Panc1 (cell line): ENCODE measurements at places on chromosomes 2 and 18. TPM values are rescaled to one million over a fixed set of nuclear protein-coding genes. Genes with fewer than 3 reads are reported as not detected.
A peak's percentile ranks its signal among the peaks of the same experiment; 100 is the strongest.

DNA sequence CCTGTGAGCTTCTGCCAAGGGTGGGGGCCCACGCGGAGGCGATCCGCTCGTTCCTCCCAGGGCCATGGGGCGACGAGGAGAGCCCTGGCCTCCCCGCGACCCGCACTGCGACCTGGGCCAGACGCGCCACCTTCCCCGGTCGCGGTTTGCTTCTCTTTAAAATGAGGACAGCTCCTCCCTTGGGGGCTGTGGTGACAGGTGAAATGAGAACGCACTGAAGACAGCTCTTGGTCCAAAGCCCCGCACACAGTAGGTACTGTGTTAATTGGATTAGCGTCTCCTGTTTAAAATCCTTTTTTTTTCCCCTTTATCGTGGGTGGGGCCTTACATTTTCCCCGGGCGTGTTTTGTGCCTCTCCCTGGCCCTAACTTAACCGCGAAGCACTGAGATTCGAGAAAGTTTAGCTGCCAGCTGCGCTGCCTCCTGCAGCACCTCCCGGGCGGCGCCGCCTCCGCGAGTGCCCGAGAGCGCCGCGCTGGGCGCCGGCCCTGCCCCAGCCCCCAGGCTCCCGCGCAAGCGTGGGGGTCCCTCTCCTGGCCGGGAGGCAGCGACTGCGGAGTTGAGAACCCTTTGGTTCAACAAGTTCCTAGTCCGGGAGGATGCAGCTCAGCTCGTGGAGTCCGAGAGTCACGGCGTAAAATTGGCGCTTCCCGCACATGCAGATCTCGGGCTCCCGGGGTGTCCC is 1.1 kb downstream of the HPCAL1 start:
- H3K4me1 ChIP-seq, result peaks cover 50% of the 10 kb centered on the region
- H3K27me3 ChIP-seq, result no peaks in the 10 kb centered on the region
- H3K4me3 ChIP-seq, result peak overlapping the region; percentile 94
- no peaks in the 10 kb centered on the region; the same call in none of the 2 replicates for H3K36me3 ChIP-seq
- H3K27ac ChIP-seq, result peak overlapping the region; percentile 91
- no peak for DNase-seq

DNA sequence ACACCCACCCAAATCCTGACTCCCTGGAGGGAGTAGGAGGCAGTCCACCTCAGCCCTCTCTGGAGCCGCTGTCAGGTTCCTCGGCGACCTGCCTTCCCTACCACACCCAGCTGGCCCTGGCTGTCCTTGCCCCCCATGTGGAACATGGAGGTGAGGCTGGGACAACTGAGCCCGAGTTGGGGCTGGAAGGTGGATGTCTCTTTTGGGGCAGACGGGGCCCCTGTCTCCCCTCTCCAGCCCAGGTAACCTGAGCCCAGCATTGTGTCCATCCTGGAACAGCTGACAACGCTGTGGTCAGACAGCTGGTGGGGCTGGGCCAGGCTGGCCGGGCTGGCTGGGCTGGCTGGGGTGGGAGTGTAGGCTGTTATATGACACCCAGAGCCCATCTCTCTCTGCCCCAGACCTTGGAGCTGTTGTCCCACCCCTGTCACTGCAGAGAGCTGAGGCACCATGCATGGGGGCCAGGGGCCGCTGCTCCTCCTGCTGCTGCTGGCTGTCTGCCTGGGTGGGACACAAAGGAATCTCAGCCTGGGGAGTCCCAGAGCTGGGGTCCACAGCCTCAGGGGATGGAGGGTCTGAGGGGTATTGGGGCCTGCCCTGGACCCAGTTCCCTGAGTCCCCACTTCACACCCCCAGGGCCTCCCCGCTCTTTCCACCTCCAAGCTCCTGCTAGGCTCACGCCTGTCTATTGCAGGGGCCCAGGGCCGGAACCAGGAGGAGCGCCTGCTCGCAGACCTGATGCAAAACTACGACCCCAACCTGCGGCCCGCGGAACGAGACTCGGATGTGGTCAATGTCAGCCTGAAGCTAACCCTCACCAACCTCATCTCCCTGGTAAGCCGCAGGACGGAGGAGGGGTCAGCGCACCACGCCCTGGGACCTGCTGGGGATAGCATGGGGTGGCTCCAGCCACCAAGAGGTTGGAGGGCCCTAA is at the start of gene CHRNG:
Gene CHRNG (plus strand): TSS at position 395 of the 934 bp plus-strand sequence. CDS start 56 bp downstream, at position 451.
- DNase-seq, result no peak
- H3K36me3 ChIP-seq, result no peaks in the 10 kb centered on the region
- no peak within 1 kb of the TSS for H3K4me3 ChIP-seq
- H3K27ac ChIP-seq, result no peak within 1 kb of the TSS

The HOXD12 gene
- 0.13 TPM for total RNA-seq

GRCh38 chr18:23307567-23308295 is 145.4 kb upstream of the RIOK3 start:
- H3K4me3 ChIP-seq, result no peak overlapping the region
- H3K36me3 ChIP-seq, result no peaks in the 10 kb centered on the region
- H3K4me1 ChIP-seq, result no peaks in the 10 kb centered on the region
- no peaks in the 10 kb centered on the region for H3K27me3 ChIP-seq

- DNase-seq, result no peak
- H3K36me3 ChIP-seq, result no peaks in the 10 kb centered on the region
- peaks cover 36% of the 10 kb centered on the region for H3K4me1 ChIP-seq
- no peaks in the 10 kb centered on the region for H3K27me3 ChIP-seq
Measured at GRCh38 chr2:191253476-191253875, 8.3 kb downstream of the MYO1B start.

GRCh38 chr18:74905247-74905646 is 303.7 kb downstream of the PTGR3 start:
- H3K36me3 ChIP-seq, result no peaks in the 10 kb centered on the region
- no peak for DNase-seq
- no peaks in the 10 kb centered on the region for H3K4me1 ChIP-seq
- H3K27me3 ChIP-seq, result no peaks in the 10 kb centered on the region
- no peak overlapping the region for H3K27ac ChIP-seq
- no peak overlapping the region for H3K4me3 ChIP-seq

The CD8B2 gene
- not detected for total RNA-seq

DNA sequence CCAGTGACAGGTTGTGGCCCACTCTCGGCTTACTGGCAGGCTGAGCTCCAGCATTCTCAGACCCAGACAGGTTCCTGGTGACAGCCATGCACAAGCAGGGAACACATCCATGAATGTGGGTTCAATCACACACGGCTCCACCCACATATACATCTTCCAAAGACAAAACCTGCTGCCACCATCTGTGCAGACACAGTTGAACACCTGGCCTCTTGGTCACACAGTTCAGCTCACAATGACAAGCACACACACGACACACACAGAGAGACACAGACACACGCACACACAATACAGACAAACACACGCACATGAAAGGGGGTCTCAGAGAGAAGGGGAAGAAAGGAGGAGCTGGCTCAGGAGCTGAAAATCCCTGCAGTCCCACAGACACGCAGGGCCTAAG is 32.1 kb upstream of the PTMA start:
- DNase-seq, result no peak
- H3K4me1 ChIP-seq, result peaks cover 49% of the 10 kb centered on the region
- no peaks in the 10 kb centered on the region for H3K27me3 ChIP-seq
- H3K4me3 ChIP-seq, result no peak overlapping the region
- peak overlapping the region; percentile 20; the same call in 1 of the 2 replicates for H3K27ac ChIP-seq

GRCh38 chr2:187198136-187198535 is 249.9 kb downstream of the CALCRL start:
- no peaks in the 10 kb centered on the region for H3K4me1 ChIP-seq
- no peak overlapping the region for H3K4me3 ChIP-seq
- no peaks in the 10 kb centered on the region for H3K36me3 ChIP-seq
- H3K27me3 ChIP-seq, result no peaks in the 10 kb centered on the region
- no peak for DNase-seq
- no peak overlapping the region for H3K27ac ChIP-seq

- H3K27me3 ChIP-seq, result no peaks in the 10 kb centered on the region
- no peak for DNase-seq
- no peaks in the 10 kb centered on the region for H3K4me1 ChIP-seq
- H3K27ac ChIP-seq, result no peak overlapping the region
- no peaks in the 10 kb centered on the region for H3K36me3 ChIP-seq
Measured at GRCh38 chr2:39524756-39525635, 87.9 kb upstream of the MAP4K3 start.

DNA sequence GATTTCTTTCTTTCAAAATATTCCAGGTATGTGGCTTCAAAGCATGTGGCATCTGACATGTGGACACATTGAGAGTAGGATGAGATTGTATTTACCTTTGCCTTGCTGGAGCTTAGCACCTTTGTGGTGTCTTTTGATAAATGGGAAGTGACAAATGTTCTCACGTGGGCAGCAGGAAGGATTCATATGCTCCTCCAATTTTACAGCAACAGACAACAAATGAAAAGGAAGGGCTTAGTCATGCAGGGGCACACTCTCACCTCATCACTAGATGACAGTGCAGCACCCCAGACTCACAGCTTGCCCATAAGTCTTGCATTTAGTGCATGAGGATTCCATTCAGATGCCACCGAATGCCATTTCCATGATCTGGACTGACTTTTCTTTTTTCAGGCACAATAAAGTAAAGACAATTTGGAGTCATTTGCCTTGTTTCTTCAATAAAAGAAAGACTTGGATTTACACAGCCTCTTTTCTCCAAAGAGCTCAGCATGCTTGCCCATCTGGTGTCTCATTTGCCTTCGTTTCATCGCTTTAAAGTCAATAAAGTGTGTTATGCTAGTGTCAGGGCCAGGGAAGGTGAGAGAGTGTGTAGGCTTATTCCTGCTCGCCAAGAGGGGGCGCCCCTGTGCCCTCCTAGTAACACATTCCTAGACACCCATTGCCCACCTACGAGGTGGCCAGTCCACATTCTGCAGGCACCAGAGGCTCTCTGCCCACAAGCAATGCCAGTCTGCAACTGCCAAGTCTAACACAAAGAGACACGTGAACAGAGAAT is 39.6 kb upstream of the DAPL1 start:
- H3K4me3 ChIP-seq, result no peak overlapping the region
- no peaks in the 10 kb centered on the region for H3K4me1 ChIP-seq
- no peaks in the 10 kb centered on the region for H3K36me3 ChIP-seq
- DNase-seq, result no peak
- H3K27ac ChIP-seq, result no peak overlapping the region

DNA sequence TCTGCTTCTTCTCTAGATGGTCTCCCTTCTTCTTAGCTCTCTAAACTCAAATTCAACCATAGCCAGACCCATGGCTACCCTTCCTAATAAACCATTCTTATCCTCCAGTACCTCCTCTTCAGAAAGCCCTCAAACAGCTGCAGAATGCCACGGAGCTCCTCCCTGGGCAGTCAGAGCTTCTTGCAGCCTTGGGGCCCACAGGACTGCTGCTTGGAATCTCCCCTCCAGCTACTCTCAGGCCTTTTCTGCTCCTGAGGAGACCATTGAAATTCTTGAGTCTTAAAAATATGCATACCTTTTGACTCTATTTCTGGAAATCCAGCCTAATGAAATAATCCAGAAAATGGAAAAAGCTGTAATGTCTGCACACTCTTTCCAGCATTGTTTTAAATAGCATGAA is 30.7 kb downstream of the EFR3B start:
- no peak overlapping the region for H3K27ac ChIP-seq
- no peak overlapping the region for H3K4me3 ChIP-seq
- H3K36me3 ChIP-seq, result no peaks in the 10 kb centered on the region
- DNase-seq, result no peak
- peaks cover under 1% of the 10 kb centered on the region; the same call in 1 of the 2 replicates for H3K4me1 ChIP-seq
- no peaks in the 10 kb centered on the region for H3K27me3 ChIP-seq

GRCh38 chr2:60516383-60516811 is 37.1 kb downstream of the BCL11A start:
- no peak overlapping the region for H3K4me3 ChIP-seq
- no peaks in the 10 kb centered on the region for H3K36me3 ChIP-seq
- no peaks in the 10 kb centered on the region for H3K4me1 ChIP-seq
- H3K27ac ChIP-seq, result no peak overlapping the region
- H3K27me3 ChIP-seq, result peaks cover 9% of the 10 kb centered on the region; the same call in 1 of the 2 replicates

The APLF gene
- 2.6 TPM for total RNA-seq

GRCh38 chr2:36361396-36361795 is 5.8 kb downstream of the CRIM1 start:
- H3K27me3 ChIP-seq, result no peaks in the 10 kb centered on the region
- peak overlapping the region; percentile 98 for H3K27ac ChIP-seq
- peaks cover 3% of the 10 kb centered on the region for H3K36me3 ChIP-seq
- DNase-seq, result no peak
- 0 out of 2 replicates have a peak overlapping the region, but pooled peaks have one; percentile 2 for H3K4me3 ChIP-seq
- peaks cover 73% of the 10 kb centered on the region for H3K4me1 ChIP-seq

GRCh38 chr2:219562049-219563020 is 9.0 kb downstream of the OBSL1 start:
- no peaks in the 10 kb centered on the region for H3K36me3 ChIP-seq
- H3K4me1 ChIP-seq, result peaks cover 7% of the 10 kb centered on the region
- no peak for DNase-seq
- no peaks in the 10 kb centered on the region for H3K27me3 ChIP-seq

DNA sequence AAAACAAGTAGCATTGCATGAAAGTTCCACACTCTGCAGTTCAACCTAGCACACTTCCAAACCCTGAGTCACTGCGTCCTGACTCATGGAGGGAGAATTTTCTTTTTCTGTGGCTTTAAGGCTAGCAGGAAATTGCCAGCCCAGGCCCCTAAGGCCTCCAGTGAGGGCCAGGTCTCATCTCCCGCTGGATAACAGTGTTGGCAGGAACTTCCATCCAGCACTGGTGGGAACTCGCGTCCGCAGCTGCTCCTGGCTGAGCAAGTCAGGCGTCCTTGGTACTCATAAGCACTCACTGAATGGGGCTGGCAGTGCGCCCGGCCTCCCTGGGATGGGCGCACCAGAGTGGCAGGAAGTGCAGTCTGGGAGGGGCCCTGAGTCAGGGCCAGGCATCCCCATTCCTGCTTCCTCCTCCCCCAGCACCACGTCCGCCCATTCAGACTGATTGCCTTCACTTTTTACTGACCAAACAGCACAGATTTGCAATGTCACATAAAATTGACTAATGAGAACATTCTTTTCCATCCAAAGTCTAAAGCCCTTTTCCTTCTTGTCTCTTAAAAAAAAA is 14.3 kb downstream of the MALL start:
- H3K27ac ChIP-seq, result peak overlapping the region; percentile 94
- peaks cover 77% of the 10 kb centered on the region for H3K4me1 ChIP-seq
- peaks cover 4% of the 10 kb centered on the region; the same call in 1 of the 2 replicates for H3K36me3 ChIP-seq
- H3K27me3 ChIP-seq, result no peaks in the 10 kb centered on the region

The PTMA gene
- 1,390 TPM for total RNA-seq

The CHST10 gene
- 22.0 TPM for total RNA-seq

The LCT gene
- total RNA-seq, result not detected

GRCh38 chr2:220163486-220163885 is 536.1 kb downstream of the SLC4A3 start:
- no peak for DNase-seq
- H3K36me3 ChIP-seq, result no peaks in the 10 kb centered on the region
- H3K4me3 ChIP-seq, result no peak overlapping the region
- H3K27me3 ChIP-seq, result no peaks in the 10 kb centered on the region

- H3K27ac ChIP-seq, result no peak overlapping the region
- no peaks in the 10 kb centered on the region for H3K27me3 ChIP-seq
- no peak for DNase-seq
- no peak overlapping the region for H3K4me3 ChIP-seq
- H3K4me1 ChIP-seq, result no peaks in the 10 kb centered on the region
- peaks cover 27% of the 10 kb centered on the region for H3K36me3 ChIP-seq
Measured at GRCh38 chr2:127313406-127313805, 19.5 kb upstream of the ERCC3 start.

The UGT1A10 gene
- total RNA-seq, result not detected

The C2orf72 gene
- 3.2 TPM for total RNA-seq
